ENCODE measurements at places on chromosomes 2 and 18.

- no peak for DNase-seq
These were observed 1.5 kb downstream of the ABHD1 start for GRCh38 chr2:27125104-27125503.

- no peak for DNase-seq
These were observed at the start of gene LIMS2 for GRCh38 chr2:127675331-127676261. Gene LIMS2, minus strand, starts transcription at chr2:127675530. Its CDS starts 506 bp downstream, at chr2:127675024.

DNA sequence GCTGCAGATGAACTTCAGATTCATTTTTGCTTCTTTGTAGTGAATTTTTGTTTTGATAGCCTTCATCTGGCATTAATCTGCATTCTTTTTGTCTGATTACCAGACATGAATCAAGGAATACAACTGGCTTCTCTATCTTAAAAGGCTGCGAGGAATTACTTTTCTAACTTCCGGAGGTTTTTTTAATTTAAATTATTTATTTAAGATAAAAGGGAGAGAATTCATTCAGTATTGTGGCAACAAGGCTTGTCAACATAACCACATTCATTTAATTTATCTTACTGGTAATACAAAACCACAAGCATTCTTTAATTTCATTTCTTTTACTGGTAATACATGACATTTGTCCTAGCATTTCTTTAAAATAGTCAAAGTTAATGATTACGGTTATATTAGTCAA is 36.0 kb downstream of the CSRNP3 start:
- no peak for DNase-seq

DNA sequence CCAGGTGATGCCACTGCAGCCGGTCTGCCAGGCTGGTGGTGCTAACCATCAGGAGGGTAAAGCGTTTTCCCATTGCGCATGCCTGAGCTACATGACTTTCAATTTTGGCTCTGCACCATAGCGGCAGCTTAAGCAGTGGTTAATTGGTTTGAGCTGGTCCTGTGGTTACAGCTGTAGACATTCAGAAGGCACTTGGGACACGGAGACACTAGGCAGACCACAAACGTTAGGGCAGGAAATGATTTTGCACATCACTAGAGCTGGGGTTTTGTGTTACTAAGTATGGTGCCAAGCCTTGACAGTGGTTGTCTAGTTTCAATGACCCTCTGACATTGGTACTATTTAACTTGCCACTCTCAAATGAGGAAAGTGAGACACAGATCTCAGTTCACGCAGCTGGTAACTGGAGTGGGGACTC is 28.9 kb upstream of the CNOT11 start:
- DNase-seq, result peak; percentile 15

DNA sequence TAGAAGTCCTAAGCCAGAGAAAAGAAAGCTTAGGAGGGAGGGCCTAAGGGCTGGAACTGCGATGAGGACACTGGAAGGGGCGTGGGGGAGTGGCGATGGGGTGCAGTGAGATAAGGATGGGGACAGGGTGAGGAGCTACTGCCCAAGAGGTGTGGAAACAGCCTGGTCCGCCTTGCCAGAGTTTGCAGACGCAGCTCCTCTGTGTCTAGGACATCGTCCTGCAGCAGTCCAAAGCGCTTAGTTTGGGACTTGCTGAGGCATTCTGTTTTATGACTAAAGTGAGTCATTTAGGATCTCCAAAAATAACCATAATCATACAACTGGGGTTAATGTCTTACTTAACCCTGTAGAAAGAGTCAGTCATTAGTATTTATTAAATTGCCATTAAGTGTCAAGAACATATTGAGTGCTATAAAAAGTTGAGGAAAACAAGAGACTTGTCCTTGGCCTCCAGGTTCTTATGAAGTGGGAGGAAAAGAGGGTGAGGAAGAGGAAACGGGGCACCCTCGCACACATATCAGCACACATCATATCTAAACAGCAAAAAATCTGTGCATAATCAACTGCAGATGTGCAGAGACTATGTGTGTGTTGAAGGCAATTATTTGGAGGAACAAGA is 74.8 kb downstream of the CDK15 start:
- no peak for DNase-seq

- DNase-seq, result no peak
These were observed 194.9 kb upstream of the NT5C1B start for GRCh38 chr2:18784245-18784644.
